Fibroblast of skin of scalp (primary cell): ENCODE measurements at places on chromosomes 13 and 19.
A peak's percentile ranks its signal among the peaks of the same experiment; 100 is the strongest.

- peak; percentile 43 for DNase-seq
Measured at GRCh38 chr13:62320129-62321108, 904.8 kb upstream of the PCDH20 start.

- DNase-seq: no peak
Measured at GRCh38 chr13:88802886-88803285, 1131.7 kb downstream of the SLITRK5 start.

- no peak for DNase-seq
Measured at GRCh38 chr19:12052091-12052496, 667 bp downstream of the ZNF878 start.

DNA sequence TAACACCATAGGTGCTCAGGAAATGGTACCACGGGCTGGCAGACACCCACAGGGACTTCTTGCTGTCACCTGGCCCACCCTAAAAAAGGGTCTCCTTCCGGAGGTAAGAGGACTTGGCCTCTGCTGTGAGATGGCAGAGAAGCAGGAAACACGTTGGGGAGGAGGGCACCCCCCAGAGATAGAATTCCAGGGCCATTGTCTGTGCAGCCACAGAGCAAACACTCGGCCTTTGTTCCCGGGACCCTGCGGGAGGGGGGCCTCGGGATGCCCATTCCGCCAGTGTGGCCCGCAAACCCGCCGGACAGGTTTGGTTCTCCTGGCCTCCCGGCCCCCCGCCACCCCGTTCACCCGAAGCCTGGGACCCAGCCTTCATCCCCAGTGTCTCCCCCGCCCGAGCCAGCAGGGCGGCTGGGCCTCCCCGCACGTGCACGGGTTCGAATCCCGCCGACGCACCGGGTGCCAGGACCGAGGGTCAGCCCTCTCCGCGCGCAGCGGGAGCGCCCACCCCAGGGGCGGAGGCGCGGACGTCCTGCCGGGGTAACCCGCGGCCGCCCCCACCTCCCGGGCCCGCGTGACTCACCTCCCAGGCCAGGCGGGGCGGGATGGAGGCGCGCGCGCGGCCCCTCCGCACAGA is 714 bp downstream of the PLPP2 start:
- DNase-seq: no peak

- DNase-seq: no peak
Measured at GRCh38 chr19:19955208-19955607, 54.5 kb downstream of the ZNF93 start.

- peak; percentile 74 for DNase-seq
Measured at GRCh38 chr19:40284501-40285352, at the start of gene AKT2. Gene AKT2, minus strand, starts transcription at chr19:40285345. Its CDS starts 20,078 bp downstream, at chr19:40265267.

DNA sequence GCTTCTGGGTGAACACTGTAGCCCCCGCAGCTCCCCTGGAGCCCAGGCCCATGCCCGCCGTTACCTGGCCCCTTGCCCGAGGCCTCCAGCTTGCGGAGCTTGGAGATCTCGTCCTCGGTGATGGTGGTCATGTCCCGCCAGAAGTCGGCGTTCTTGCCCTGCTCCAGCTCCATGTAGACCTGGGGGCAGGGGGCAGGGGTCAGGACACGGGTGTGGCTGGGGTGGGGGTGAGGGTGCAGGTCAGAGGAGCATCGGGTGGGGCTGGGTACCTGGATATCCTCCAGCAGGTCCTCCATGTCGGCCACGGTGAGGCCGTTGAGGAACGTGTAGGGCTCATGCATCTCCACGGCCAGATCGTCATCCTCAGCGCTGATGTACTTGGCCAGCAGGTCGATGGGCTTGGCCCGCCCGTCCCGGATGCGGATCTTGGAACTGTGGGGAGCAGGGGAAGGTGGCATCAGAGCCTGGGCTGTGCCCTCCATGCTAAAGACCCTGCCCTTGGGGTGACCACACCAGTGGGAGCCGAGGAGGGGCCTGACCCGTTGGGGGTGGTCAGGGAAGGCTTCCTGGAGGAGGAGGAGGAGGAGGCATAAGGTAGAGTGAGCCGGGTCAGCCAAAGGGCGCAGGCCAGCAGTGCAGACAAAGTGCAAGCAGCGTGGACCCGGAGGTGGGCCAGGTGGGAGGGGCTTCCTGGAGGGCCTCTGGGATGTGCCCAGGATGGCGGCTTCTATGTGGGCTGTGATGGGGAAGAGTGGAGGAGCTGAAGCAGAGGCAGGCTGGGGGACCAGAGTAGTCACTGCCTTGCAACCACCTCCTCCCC is 7.6 kb downstream of the CACTIN start:
- DNase-seq: no peak

DNA sequence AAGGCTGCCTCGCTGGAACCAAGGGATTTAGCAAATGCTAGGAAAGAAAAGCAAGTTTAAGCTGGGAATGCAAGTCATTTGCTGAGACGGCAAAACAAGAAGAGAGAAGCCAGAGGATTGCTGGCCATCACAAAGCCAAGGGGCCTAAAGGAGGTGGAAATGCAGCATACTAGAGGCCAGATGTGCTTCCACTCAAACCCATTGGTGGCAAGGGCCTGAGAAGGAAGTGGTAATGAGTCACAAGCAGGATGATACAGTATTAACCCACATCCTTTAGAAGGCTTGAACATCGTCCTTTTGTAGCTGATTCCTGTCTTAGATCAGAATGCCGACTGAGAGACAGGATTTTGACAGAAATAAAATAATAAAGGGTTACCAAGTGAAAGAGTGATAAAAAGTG is 68.2 kb downstream of the ITGBL1 start:
- DNase-seq: peak; percentile 78

DNA sequence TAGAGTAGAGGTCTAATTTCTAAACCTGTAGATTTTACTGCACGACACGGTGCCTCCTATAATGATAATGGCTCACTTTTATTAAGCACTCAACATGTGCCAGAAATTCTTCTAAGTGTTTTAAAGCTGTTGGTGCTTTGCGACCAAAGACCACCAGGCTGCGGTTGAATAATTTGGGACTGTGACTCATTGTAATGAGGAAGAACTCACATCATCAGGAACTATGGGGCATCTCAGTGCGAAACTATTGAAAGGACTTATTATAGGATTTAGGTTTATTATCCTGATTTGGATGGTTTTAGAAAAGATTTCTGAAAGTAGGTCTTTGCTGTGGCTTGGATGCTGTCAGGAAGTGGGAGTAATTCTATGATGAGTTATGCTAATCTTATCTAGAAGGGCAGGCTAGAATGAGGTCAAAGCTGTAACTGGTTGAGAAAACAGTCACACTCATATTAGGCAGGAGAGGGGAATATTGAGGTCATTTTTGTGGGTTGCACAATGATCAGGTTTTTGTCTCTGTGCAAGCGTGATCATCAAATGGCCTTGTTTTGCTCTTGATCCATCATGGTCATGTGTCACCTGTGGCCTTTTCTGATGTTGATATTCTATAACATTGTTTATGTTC is 266.8 kb downstream of the PCDH20 start:
- no peak for DNase-seq

DNA sequence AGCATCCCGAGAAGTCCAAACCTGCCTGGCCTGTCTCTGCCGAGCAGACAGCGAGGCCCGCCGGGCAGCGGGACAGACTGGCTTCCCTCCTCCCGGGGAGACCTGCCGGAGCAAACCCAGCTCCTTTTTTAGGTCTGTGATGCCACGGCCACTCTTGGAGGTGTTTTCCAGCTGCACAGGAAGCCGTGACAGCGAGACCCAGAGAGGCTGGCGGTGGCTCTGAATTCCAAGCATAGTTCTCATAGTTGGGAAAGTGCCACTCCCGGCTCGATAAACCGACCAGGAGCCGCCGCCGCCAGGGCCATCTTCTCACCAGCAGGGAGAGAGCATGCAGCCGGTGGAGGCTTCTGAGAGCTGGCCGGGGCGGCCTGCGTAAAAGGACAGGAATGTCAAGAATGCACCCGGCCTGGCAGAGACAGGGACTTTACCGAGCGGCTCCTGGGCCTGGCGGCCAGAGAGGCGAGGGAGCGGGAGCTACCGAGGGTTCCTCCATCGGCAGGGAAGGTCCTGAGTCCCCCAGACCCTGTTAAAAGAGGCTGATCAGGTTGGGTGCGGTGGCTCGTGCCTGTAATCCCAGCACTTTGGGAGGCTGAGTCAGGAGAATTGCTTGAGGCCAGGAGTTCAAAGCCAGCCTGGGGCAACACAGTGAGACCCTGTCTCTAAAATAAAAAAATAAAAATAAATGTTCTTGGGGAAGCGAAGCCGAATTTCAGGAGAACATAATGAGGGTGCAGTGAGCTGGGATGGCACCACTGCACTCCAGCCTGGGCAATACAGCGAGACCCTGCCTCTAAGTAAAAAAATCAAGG is 64.9 kb downstream of the GADD45B start:
- DNase-seq: peak; percentile 100

- DNase-seq: peak; percentile 51
Measured at GRCh38 chr19:38674388-38675171, 27.1 kb downstream of the ACTN4 start.

- peak; percentile 93 for DNase-seq
Measured at GRCh38 chr13:98022210-98022609, 68.7 kb downstream of the IPO5 start.
